ENCODE measurements at places on chromosomes 2 and 18.
A peak's percentile ranks its signal among the peaks of the same experiment; 100 is the strongest.

GRCh38 chr2:236338495-236339184 lies 74.4 kb upstream of the ASB18 start:
- DNase-seq = peak; percentile 8

DNA sequence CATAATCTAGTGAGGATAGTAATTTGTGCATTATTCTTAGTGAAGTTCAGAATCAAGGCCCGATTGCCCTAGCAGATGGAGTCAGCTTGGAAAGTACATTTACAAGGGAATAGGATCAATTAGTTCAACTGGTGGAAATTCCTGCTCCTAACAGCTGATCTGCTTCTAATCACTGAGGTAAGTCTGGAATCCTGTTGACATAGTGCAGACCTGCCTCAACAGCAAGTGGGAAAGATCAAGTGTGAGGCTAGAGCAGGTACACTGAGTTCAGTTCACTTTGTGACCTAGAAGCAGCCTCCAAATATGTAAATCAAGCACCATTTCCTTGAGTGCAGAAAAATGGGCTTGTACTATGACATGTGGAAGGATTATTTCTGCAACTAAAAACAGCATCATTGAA lies 111.2 kb upstream of the NOSTRIN start:
- DNase-seq = no peak

GRCh38 chr2:25879133-25879730 lies 945 bp upstream of the ASXL2 start:
- DNase-seq = peak; percentile 71

DNA sequence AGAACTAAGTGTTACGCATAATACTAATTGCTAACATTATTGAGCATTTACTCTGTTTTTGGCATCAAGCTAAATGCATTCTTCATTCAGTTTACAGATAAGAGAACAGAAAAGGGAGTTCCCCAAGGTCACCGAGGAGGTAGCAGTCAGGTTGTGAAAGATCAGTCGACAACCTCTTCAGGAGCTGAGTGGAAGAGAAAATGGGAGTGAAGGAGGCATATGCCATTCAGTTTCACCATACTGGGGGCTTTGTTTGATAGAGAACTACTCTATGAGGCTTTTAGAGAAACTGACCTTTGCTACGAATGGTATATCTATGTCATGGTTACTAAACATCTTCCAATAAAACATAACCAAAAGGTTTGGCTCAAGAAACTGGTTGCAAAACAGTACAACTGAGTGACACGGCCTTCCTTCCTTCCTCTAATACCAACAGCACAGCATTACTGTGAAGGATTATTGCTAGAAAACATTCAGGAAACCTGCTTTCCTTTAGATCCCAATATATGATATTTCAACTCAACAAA lies 112.1 kb downstream of the RBMS1 start:
- peak; percentile 89 for DNase-seq

- DNase-seq = peak; percentile 21
Measured at GRCh38 chr18:12803069-12803936, 80.7 kb downstream of the PTPN2 start.

GRCh38 chr2:11344956-11345677 lies 681 bp upstream of the ROCK2 start:
- DNase-seq = peak; percentile 56

- no peak for DNase-seq
Measured at GRCh38 chr2:204175552-204176271, 239.1 kb downstream of the ICOS start.

DNA sequence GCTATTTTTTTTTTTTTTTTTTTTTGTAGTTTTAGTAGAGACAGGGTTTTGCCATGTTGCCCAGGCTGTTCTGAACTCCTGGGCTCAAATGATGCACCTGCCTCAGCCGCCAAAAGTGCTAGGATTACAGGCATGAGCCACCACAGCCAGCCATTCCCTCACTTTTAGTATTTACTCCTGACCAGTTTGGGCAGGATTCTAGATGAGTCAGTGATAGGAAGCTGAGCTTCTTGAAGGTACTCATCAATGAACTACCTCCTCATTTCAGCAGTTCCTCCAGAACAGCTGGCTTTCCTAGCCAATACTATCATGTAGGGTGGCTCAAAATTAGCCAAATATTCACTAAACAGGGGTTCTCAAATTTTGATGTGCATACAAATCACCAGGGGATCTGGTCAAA lies 57.2 kb downstream of the CYBRD1 start:
- DNase-seq = no peak

GRCh38 chr2:86788165-86788564 lies 2.5 kb downstream of the CD8A start:
- DNase-seq = no peak

DNA sequence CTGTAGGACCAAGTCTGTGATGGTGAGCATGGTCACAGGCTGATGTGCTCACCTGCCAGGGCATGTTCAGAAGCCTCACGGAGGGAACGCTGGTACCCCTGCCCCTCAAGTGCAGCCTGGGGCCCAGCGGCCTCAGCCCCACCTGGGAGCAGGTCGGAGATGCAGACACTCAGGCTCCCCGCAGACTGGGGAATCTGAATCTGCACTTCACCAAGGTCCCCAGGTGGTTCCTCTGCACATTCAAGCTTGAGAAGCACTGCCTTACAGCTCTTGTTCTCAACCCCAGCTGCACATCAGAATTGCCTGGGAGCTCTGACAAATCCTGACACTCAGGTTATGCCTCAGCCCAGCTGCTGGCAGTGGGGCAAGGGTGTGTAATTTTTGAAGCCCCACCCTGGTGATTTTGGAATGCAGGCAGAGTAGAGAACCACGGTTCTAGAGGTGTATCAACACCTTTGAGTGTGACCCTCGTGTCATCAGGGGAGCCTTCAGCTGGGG lies 54.8 kb downstream of the CRACDL start:
- no peak for DNase-seq

GRCh38 chr2:96895032-96895745 lies 25.3 kb upstream of the SEMA4C start:
- DNase-seq = no peak

- peak; percentile 72 for DNase-seq
Measured at GRCh38 chr2:156399224-156399949, 36.8 kb upstream of the GPD2 start.

DNA sequence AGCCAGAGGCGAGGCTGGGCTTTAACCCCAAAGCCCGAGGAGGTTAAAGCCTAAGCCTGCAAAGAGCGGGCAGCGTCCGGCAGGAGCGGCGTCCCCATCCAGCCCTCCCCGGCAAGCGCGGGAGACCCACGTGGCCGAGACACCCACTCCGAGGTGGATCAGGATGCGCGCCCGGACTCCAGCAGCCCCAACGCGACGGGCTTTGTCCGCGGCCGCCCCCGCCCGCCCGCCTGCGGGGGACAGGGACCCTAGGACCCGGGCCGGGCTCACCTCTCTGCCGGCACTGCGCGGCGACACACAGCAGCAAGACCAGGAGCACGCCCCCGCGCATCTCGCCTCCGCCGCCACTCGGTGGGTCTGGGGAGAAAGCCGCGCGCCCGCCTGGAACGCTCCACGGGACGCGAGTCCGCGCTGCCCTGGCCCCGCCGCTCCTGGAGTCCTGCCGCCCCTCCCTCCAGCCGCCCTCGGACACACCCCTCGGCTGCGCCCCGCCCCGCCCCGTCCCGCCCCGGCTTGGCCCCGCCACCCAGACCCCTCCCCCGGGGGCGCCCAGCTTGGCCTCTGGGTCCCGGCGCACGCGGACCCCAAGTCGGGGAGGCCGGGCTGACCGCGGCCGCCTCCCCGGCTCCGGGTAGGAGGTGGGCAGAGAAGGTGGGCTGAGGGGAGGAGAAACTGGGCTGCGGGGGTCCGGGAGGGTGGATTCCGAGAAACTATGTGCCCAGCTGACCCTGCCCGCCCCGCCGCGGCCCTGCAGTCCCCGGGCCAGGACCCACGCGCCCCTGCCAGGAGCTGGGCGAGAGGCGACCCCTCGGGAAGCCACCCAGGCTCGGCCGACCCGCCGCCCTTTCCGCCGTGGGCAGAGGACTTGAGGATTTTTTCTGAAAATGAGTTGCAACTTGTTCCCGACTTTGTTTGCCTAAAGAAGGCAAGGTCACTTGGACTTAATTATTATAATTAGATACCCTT lies at the start of gene LAMA1:
Gene LAMA1, minus strand, starts transcription at position 408 of the 966 bp plus-strand sequence. Its CDS starts 77 bp downstream, at position 331.
- DNase-seq = no peak

Measured in amniotic epithelial cell (primary cell).